ENCODE measurements at places on chromosomes 5 and 9.
A peak's percentile ranks its signal among the peaks of the same experiment; 100 is the strongest.

DNA sequence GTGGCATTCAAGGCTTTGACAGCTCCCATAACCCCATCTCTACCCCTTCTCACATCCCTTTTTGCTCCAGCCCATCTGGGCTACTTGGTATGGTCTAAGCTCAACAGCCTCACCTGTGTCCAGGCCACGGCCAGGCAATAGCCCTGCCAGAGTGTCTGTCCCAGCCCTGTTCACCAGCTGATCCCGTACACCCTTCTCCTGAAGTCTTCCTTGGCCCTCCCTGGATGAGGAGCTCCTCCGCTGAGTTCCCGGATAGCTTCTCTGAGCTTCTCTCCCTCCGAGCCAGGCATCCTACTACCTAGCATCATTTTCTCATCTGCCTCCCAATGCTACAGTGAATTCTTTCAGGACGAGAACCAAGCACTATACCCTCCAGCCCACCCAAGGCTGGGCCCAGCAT, 208.2 kb downstream of the DAB2IP start:
- DNase-seq: no peak

GRCh38 chr9:31520301-31521085, 864.0 kb upstream of the ACO1 start:
- no peak for DNase-seq

DNA sequence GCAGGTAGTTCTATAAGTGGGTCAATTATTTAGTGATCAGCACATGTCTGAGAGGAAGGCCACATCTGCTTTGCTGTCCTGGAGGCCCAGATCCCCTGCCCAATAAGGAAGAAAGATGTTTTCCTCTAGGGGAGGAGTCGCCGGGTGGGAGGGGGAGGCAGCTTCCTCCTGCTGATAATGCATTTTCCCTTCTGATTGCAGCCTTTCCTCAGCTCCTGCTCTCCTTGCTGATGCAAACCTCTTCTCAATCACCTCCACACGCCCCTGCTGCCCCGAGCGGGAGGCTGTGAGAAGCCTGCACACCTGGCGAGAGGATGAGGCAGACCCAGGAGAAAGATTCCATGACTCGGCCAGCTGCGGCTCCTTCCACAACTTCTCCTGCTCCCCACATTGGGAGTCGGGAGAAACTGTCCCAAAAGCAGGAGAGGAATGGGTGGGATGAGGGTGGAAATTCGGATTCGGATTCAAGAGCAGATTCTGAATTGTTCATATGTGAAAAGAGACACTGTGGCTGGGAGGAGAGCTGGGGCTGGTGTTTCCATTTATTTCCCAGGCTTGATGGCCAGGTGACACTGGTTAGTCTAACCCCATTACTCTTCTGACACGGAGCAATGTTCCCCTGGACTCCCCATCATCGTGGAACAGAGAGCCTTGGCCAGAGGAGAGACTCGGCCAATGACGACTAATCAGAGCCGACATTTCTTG, 6.8 kb upstream of the NTNG2 start:
- no peak for DNase-seq

DNA sequence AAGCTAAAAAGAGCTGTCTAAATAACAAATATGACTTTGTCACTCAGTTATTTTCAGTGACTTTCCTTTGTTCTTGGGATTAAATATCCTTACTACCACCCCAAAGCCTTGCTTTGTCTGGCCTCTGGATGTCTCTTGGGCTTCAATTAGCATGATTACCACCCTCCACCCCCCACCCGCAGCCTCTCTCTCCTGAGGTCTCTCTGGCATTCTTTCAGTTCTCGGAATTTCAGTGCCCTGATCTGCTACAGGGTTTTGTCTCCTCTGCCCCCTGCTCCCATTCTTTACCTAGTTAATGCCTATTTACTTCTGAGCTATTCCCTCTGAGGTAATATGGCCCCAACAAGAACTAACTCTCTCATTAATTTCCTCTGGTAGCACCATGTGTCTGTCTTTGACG, 376.4 kb downstream of the DEPDC1B start:
- no peak for DNase-seq

GRCh38 chr9:129084087-129084486, 3.2 kb downstream of the DOLPP1 start:
- DNase-seq: no peak

- no peak for DNase-seq
Observed at GRCh38 chr5:171773106-171773505, 12.5 kb upstream of the SMIM23 start.

DNA sequence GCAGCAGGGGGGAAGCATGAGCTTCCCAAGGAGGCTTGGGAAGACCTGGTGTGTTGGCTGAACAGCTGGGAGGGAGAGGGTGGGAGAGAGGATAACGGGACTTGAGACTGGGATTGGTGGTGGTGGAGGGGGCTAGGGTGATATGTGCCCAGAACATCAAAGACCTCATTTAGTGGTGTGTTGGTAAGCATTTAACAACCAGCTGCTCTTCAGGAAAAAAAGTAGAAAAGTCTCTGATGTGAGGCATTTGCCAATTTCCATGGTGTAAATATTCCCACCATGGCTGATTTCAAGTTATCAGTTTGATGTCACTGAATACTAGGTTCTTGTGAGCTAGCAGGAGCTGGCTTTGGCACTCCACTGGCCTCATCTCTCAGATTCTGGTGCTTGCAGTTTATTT, 170.8 kb downstream of the MACROH2A1 start:
- DNase-seq: no peak

GRCh38 chr9:81082221-81082620, 607.1 kb downstream of the TLE1 start:
- no peak for DNase-seq

GRCh38 chr9:26802921-26803320, 89.7 kb downstream of the CAAP1 start:
- DNase-seq: no peak

DNA sequence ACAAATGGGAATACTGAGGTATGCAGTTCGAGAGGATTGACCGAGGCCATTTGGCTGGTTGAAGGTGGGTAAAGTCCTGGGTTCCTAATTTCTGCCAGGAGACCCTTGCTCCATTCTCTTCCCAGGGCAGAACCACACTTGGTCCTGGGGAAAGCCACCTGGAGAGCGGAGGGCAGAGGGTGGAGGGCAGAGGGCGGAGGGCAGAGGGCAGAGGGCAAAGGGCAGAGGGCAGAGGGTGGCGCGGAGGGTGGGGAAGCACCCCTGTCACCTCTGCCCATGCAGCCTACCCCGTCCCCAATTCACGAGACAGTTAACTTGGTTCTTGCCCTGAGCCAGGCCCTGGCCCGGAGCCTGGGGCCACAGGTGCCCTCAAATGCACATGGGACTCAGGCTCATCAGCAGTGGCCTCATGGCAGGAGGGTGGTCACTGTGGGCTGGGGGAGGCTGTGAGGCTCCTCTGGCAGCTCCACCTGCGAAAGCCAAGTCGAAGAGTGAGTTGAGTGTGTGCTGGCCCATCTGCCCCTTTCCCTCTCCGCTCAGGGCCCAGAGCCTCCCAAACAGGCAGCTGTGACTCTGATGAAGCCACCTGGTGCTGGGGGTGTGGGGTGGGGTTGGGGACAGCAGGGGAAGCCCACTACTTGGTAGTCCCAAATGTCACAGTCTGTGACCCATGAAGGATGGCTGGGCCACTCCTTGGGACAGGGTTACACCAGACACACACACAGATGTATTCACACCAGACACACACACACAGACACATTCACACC, 28.0 kb upstream of the FCN1 start:
- no peak for DNase-seq

- no peak for DNase-seq
Observed at GRCh38 chr9:118121361-118121760, 417.2 kb downstream of the TLR4 start.

DNA sequence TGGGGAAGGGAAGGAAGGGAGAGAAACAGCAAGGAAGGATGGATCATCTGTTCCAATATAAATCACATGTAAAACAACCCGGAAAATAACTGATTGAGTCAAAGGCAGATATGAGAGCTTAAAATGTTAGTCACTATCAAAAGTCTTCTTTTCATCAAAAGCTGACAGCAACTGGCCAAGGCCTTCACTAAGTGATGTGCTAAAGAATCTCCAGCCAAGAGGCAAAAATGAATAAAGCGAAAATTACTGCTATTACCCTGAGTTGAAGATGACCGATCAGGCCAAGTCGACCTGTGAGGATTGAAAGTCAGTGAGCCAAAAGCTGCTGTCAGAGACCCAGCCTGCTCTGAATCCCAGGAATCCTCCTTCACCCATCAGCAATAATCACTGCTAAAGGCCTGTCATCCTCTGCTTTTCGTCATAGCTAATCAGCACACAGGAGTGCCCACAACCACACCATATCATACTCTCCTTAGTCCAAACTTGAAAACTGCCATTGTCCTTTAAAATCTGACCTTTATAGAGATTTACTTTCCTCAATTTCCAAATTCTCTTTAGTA, 736.9 kb downstream of the TLE1 start:
- no peak for DNase-seq

DNA sequence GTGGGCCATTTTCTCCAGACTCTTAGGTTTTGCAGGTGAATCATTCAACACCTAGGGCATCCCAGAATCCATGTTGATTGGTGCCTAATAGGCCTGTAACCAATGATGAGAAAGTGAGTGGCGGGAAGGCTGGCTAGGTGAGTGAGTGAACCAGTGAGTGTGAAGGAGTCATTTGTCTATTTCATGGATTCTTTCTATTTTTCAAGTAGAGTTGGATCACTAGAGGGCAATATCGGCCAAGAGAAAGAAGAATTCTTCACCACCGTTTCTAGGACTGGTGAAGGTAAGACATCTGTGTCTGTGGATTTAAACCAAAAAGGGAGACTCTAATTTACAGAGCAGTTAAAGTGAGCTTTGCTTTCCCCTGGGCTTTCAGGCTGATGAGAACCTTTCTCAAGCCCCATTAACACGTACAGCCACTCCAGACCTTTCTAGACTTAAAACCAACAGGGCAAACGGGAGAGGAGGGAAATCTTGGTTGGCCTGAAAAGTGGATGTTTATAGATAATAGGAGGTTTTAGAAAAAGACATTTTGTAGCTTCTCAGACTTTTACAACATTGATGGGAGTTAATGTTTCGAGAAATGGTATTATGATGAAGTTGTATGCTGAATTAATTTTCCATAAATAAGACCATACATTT, 114.3 kb upstream of the IL12B start:
- peak; percentile 17 for DNase-seq

DNA sequence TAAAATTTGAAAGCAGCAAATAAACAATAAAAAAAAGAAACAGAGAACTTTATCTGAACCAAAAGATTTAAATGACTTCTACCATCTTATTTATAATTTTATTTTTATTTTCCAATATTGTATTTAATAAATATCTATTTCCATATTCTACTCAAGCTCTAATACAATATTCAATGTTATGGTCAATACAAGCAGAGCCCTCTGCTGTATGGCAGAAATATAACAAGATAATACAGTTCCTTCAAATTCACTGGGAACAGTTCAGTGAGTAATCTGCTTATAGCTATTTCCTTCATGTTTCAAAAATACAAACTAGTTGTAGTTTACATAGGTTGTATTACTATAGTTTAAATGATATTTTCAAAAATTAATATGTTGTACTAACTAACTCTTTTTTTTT, 332.7 kb downstream of the PRDM9 start:
- no peak for DNase-seq

DNA sequence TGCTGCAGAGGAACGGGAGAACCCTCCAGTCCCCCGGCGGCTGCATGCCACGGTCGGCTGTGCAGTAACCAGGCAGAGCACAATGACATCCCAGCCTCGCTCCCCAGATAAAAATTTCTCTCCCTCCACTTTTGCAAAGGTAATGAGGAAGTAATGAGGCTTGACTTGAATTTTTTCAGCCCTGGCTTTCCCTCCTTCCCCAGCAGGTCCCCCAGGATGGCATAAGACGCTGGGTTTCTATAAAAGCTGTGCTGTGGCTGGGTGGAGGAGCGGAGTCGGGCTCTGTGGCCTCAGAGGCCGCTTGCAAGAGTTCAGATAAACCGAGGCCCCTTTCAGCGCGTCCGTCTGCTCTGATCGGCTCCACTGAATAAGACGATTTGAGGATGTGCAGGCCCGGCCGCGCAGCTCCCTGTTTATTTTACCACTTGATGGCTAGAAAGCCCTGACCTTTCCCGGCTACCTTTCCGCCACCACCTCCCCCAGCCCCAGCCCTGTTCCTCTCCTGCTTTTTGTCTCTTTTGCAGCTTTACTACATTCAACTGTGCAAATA, 351.9 kb upstream of the IRX2 start:
- no peak for DNase-seq

DNA sequence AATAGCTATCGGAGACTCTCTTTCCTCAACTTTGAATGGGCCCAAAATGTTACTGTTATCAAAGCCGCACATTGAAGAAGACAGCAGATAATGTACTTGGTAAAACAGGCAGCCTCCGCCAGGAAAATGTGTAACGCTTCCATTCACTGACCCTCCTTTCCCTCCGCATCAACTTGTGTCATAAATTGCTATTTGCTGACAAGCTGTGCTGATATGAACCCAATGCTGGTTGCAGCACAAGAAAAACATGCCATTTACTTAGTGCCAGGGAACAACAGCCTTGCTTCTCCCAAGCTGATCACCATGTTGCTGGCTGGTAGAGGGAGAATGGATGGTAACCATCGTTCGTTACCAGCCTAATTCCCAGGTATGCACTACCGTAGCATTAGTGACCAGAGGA, 162.6 kb upstream of the PPP1R2B start:
- no peak for DNase-seq

DNA sequence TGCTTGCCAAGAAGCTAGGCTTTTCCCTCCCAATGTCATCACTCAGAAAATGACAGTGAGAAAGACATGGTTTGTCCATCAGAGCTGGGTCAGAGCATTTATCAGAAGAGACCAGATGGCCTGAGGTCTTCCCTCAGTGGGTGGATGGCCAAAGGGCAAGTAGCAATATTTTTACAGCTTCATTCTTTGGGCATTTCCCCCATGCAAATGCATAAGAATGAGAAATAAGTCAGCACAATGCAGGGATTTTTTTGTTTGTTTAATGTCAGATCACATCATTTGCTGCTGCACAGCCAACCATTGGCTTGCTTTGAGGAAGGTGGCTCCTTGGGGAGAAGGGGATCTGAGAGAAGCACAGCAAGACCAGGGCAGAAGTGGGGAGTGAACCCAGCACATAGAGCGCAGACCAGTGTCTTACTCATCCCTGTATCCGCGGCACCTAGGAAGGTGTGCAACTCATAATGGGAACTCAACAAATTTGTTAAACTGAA, 209.6 kb downstream of the SEMA6A start:
- no peak for DNase-seq

GRCh38 chr5:7902201-7902600, 33.3 kb downstream of the MTRR start:
- DNase-seq: no peak

DNA sequence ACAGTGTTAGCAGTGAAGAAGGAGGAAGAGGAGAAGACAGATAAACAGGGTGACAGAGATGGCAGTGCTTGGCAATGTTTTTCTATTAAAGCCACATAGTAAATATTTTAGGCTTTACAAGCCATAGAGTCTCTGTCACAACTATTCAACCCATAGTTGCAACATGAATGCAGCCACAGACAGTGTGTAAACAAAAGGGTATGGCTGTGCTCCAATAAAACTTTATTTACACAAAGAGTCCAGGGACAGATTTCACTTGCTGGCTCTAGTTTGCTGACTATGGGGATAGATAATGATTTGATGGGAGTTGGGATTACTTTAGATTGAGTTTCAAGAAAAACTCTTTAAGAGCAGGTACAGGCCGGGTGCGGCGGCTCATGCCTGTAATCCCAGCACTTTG, 224.8 kb upstream of the SEMA6A start:
- no peak for DNase-seq
